ENCODE measurements at places on chromosomes 7 and 10.

DNA sequence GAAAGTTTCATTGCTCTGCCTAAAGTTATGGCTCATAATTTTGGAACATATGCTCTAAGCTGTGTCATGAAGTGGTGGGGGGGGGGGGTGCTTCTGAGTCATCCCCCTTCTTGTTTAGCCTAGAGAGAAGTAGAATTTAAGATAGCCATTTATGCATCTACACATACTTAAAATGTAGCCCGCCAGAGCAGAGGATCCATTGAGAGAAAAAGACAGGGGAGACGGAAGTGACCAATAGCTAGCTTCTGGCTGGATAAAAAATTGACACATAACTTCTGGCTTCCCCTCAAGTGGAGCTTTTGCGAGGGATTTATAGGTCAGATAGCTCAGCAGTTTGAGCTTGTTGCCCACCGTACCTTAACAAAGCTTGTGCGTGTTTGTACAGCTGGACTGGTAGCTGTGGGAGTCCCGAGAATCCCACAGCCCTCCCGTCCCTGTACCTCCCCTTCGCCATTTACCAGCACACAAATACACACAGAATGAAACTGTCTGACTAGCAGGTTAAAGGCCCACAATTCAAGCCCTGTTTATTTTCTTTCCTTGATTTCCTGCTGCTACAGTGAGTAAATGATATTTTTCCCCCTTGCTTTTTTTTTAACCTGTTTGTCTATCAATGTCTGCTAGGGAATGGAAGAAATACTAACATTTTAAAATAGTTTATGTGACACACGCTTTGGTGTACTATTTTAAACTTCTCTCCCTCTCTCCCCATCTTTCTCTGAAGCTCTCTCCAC lies 232.6 kb upstream of the FERD3L start:
- no peak for DNase-seq

DNA sequence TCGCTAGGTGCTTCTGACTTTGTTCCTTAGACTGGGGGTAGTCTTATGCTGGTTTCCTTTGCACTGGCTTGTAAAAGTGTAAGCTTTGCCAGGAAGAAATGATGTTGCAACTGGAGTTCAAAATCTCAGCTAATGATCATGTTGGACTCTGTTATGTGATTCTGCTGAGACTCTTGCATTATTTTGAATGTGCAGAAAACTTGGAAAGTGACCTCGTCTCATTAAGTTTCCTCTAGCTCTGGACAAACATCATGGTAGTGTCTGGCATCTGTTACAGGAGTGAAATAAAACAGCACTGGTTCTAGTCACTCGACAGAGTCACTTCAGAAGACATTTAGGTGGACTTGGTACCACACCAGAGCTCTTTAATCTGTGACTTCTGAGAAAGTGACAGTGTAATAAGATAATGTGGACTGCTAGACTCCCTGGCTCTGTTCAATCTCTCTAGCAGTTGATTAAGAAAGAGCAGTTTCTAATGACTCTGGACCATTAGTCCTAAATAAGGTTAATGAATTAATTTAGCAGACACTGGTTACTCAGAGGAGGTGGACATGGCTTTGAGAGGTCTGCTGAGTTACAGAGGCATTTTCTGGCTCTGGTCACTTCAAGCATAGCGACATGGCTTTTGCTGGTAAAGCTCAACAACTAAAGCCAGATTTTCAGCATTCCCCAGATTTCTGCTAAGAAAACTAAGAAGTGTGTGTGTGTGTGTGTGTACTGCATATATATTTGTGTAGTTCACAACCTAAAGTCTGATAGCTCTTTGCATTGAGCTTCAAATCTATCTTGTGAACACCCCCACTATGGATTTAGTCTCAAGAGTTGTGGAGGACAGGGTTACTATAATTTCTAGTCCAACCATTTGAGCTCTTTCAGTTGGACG lies 2.0 kb downstream of the NRP1 start:
- DNase-seq = no peak

- DNase-seq = no peak
Measured at GRCh38 chr10:26733750-26734568, 36.5 kb downstream of the PDSS1 start.

GRCh38 chr7:93442478-93443224 lies 131.9 kb downstream of the CALCR start:
- peak; percentile 17 for DNase-seq

GRCh38 chr10:127259347-127259746 lies 63.0 kb upstream of the INSYN2A start:
- DNase-seq = no peak

GRCh38 chr10:58174831-58175230 lies 92.9 kb downstream of the IPMK start:
- no peak for DNase-seq

DNA sequence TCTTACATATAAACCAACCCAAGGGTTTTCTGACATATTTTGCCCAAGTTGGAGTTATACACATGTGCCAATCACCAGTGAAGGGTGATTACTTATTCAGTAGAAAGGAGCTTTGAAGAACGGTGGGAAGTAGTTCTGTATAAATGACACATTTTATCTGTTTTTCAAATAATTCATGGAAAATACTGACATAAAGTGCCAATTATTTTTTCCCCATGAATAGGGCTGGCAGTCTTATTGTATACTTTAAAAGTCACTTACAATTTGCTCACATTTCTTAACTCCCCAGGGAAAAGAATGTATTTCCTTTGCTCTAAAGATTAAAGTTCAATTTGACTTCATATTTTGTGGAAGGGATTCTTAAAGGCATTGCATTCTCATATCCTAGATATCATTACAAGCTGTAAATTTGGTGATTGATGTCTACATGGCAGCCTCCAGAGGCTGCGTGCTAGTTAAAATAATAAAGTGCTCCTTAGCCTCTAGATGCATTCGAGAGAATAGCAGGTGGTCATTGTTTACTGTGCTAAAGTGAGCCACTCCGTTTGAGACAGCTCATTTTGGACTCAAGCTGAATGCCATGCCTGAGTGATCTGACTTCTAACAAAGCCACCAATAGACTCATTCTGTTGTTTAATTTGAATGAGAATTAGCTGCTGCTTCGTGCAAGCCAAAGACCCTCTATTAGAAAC lies 148.8 kb upstream of the NRP1 start:
- DNase-seq = no peak

DNA sequence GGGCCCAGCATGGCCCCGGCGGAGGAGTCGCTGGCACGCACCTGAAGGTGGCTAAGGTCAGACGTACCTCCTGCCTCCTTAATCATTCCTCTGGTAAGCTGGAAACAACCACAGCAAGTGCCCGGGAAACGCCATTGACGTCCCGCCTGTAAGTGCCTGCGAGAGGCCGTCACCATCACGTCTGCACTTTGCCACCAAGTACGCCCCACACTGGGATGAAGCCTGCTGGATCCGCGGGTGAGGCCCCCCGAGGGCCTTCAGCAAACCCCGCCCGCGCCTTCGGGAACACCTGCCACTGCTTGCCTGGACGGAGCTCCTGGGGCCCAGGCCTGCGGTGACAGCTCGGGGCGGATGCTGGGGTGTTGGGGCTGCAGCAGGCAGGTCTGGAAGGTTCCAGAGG lies 12.5 kb downstream of the ADGRA1 start:
- DNase-seq = no peak

- peak; percentile 17 for DNase-seq
Measured at GRCh38 chr7:28296571-28297483, 115.5 kb upstream of the CREB5 start.

GRCh38 chr10:88070080-88070880 lies 206.9 kb downstream of the PTEN start:
- no peak for DNase-seq

- DNase-seq = no peak
Measured at GRCh38 chr7:30760514-30761213, 8.7 kb downstream of the INMT start.

- no peak for DNase-seq
Measured at GRCh38 chr10:114412907-114413797, 8.8 kb upstream of the AFAP1L2 start.

DNA sequence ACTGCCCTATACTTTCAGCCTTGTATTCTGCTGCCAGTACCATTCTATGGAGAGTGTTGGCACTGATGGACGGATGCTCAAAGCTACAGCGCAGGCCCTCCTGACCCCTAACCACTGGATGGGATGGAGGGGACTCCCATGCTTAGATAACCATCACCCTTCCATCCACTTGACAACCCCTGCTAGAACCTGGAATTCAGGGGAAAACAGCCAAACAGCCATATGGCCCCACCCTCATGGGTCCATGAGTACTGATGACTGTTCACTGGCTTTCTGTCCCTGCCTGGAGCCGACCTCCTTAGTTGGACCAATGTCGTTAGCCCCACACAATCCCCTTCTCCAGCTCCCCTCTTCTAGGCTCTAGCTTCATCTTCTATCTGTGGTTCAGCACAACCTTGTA lies 16.2 kb downstream of the DUSP5 start:
- no peak for DNase-seq

DNA sequence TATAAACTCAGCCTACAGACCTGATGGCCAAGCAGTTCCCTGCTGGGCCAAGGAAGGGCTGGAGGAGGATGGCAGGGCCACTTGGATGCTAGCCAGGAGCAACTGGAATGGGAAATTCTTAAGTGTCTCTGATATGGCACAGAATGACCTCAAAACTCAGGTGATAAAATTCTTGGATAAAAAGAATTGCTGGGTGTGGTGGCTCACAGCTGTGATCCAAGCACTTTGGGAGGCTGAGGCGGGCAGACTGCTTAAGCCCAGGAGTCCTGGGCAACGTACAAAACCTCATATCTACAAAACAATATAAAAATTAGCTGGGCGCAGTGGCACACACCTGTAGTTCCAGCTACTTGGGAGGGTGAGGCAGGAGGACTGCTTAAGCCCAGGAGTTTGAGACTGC lies 14.0 kb upstream of the PKD1L1 start:
- no peak for DNase-seq

DNA sequence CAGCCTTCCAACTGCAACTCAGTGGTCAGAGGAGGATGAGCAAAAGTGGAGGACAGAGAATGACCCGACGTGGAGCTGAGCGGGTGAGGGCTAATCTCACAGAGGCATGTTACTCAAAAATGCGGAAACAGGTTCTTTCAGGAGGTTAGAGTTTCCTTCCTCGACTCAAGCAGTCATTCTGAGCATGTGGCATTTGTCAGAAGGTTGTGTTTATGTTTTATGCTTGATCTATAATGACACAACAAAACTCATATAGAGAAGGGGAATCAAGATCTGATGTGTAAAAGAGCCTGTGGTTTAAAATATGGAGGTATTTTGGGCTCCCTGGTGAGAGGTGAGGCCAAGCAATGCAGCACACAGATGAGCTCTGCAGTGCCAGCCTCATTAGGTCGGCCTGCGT lies 311.4 kb downstream of the ADARB2 start:
- no peak for DNase-seq
